Posterior vena cava (tissue), 2 donors: ENCODE measurements at places on chromosomes 2 and 18. TPM values are rescaled to one million over a fixed set of nuclear protein-coding genes. Genes with fewer than 3 reads are reported as not detected.

Gene UCN
- total RNA-seq = 1.2 TPM

Gene NAT8
- total RNA-seq = not detected

Gene IL36A
- not detected for total RNA-seq

Gene SP100
- 90.7 TPM for total RNA-seq

Gene PLA2R1
- total RNA-seq = 13.9 TPM

DNA sequence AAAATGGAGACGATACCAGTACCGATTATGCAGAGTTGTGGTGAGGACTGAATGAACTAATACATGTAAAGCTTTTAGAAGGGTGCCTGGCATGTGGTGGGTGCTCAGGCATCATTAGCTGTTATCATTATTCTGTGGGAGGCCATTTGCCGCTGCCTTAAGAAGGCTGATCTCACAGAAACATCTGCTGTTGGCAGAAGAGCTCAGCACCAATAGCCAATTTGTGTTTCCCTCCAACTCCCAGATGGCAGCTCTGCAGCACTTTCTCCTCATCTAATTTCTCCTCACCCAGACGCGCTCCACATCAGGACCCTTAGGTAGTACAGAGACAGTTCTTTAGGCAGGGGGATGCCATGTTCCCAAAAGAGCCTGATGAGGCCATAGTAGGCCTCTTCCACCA is 15.8 kb upstream of the CYP1B1 start:
- no peak for DNase-seq

DNA sequence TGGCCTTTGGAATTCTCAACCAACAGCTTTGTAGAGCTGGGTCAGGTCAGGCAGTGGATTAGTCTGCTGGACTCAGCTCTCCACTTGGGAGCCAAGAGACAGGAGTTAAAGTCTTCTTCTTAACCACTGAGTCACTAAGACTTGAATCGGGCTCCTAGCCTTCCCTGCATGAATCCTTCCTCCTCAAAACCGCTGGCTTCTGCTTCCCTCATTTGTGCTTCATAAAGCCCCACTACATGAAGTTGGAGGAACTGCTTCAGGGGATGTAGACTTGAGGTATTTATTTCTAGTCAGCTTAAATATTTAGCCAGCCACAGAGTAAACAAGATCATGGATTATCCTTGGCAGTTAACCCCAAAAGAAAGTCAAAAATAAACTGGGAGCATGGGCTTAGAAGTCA is 536.3 kb upstream of the TNP1 start:
- DNase-seq = no peak

GRCh38 chr2:233033672-233034071 is 1.2 kb downstream of the NEU2 start:
- DNase-seq = peak; percentile 35

DNA sequence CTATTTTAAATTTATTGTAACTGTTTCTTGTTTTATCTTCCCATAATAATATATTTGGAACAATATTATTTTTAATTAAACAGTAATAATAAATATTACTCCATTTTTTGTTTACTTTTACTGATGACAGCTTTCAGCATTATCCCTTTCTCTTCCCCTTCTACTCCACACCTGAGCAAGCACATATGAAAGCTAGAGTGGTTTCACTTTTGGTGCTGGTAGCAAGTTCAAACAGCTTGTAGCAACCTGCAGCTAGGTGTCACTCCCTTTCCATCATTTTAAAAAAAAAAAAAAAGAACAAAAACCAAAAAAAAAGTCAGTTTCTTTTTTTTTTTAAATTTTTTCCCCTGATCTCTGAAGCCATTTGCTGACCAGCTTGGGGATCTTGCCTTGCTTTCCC is 801.8 kb downstream of the CCDC85A start:
- DNase-seq = no peak

GRCh38 chr2:215554689-215555498 is 119.0 kb upstream of the FN1 start:
- no peak for DNase-seq

DNA sequence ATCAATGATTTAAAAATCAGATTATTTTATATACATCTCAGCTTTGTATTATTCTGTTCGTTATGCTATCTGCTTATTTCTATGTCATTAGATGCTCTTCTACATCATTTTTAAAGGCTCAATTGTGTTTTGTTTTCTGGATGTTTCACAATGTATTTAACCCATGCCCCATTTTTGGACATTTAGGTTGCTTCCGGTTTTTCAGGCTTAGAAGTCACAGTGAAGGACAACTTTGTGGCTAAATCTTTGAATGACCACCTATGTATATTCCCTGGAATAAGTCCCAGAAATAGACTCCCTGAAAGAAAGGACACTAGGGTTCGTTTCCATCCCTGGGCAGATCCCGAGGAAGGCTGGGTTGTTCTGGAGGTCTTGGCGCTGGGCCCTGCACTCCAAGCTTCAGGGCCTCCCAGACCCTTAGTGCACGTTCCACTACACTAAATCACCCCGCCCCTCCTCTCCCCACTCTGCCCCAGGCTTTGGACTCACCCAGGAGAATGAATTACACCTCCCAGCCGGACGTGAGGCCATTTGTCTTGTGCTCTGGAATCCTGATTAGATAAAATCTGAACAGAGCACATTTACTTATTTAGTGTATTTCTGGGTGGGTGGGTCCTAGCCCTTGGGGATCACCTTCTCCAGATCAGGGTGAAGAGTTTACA is 188.2 kb downstream of the ZFP36L2 start:
- DNase-seq = peak; percentile 60

DNA sequence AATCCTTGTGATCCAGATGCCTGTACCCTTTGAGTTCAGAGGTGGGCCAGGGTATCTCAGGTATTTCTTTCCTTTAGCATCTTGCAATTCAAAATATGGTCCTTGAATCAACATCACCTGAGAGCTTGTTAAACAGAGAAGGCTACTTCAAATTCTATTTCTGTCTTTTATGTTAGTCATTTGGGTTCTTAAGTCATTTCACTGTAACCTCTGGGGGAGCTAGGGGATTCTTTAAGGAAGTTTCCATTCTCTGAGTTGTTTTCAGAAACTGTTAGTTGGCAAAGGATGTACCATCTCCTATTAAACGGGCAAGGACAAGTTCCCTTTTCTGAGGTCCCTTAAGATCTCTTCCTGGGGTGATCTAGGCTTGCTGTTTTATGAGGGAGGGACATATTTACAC is 16.6 kb downstream of the CFLAR start:
- DNase-seq = no peak

DNA sequence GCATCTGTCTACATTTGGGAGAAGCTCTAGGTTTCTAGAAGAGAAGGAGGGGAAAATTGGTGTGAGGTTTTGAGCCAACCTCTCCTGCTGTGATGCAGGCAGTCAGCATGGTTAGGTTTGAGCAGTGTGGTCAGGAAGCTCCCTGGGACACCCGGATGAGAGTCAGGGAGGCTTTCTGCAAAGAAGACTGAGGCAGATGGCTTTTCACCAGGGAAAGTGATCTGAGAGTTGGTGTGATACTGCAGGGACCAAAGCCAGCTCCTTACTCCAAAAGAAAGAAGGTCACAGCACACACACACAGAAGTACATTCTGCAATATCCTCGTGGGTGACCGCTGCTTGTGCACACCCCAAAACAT is 75.8 kb upstream of the BCL11A start:
- DNase-seq = no peak

- peak; percentile 88 for DNase-seq
Observed at GRCh38 chr18:77165503-77166188, 33.1 kb upstream of the MBP start.

DNA sequence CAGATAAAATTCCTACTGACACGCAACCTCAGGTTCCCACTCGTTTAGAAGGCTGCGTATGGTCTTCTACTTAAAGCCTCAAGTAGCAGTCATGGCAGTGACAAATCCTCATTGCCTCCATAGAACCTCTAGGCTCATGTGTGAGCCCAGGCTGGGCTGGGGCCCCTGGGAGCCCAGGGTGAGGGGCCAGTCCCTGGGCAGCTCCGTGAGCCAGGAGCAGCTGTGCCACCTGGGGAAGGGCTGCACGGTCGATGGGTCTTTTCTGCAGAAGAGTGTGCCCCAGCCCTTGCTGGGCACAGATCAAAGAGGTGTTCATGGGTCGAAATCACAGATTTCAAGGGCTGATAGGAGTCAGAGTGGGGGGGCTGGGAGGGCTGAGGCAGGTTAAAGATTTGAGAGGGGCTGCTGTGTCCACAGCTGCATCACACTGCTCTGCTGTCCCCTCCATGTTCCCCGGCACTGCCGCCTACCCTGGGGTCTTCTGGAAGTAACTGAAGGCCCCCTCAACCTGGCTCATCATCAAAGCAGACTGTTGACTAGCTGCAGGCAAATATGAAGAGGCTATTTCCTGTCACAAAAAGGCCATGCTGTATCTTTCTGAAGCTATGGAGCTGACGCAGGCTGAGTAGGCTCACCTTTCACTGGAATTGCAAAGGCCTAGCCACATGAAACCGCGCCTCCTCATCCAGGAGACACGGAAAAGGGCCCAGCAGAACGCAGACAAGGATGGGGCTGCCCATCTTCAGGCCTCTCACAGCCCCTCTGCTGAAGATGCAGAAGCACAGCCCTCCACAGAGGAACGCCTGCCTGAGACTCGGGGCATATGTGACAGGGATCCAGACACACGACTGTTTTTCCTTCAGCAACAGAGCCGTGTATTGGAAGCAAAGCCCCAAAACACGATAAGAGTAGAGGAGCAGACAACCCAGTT is 35.7 kb upstream of the ALPP start:
- peak; percentile 58 for DNase-seq

GRCh38 chr2:96207774-96208142 is 869 bp downstream of the STARD7 start:
- no peak for DNase-seq
